ENCODE measurements at places on chromosomes 16 and 17.
A peak's percentile ranks its signal among the peaks of the same experiment; 100 is the strongest.

- H3K4me1 ChIP-seq = no peaks in the 10 kb centered on the region
- H3K36me3 ChIP-seq = no peaks in the 10 kb centered on the region
- H3K4me3 ChIP-seq = no peak overlapping the region
- H3K27me3 ChIP-seq = no peaks in the 10 kb centered on the region
- no peak for DNase-seq
- no peak overlapping the region for H3K27ac ChIP-seq
These were observed 138.7 kb downstream of the SALL1 start for GRCh38 chr16:51012396-51012795.

DNA sequence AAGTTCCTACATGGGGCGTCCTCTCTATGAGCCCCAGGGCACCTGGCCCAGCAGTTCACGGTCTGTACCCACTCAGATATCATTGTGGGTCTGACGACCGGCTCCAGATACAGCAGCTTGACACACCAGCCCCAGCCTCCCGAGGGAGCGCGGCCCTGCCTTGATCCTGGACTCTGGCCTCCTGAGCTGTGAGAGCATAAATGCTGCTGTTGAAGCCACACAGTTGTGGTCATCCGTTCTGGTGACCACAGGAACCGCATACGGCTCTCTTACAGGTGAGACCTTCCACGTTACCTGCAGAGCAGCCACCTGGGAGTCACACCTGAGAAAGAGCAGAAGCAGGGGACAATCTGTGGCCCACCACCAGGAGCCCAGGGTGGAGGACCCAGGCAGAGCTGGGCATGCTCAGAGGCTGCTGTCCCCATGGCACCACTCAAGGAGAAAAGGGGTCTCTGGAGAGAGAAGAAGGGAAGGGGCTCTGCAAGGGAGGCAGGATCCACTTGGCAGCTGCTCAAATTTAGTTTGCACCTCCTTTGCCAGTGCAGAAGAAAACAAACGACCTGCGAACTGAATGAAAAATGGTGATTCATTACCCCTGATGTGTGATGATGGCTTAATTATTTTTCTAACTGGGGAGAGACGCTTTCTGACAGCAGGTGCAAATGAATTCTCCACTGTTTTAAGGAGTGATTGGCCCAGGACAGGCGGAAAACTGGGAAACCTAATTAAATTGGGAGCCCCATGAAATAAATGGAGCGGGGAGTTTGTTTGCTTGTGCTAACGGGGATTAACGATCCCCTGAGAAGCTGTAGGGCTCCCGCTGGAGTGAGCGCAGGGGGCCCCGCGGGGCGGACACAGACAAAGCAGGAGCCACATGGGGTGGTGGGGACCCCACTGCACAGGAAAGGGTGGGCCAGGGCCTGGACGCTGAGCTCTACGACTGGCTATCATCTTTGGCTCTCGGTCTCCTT lies 208.9 kb downstream of the RBFOX3 start:
- H3K4me3 ChIP-seq = no peak overlapping the region
- no peaks in the 10 kb centered on the region for H3K36me3 ChIP-seq
- H3K27ac ChIP-seq = no peak overlapping the region
- no peak for DNase-seq
- peaks cover 2% of the 10 kb centered on the region for H3K4me1 ChIP-seq

DNA sequence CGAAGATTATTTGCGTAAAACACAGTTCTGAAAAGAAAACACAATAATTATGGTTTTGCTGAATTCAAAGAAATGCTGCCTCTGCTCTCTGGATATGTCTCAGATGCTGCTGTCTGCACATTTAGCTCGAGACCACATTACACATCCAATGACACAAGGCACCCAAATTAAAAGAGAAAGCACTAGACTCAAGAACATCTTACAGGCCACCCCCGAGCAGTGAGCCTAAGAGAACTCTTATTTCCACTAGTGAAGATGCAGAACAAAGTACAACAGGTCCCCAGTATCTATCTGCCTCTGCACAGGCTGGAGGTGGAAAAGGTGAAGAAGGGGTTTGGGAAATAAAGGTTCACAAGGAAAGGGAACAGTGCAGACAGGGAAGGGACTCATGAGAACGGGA lies 33.5 kb downstream of the GRB2 start:
- peaks cover 9% of the 10 kb centered on the region for H3K36me3 ChIP-seq
- no peak overlapping the region for H3K4me3 ChIP-seq
- peak overlapping the region; percentile 48 for H3K27ac ChIP-seq
- H3K4me1 ChIP-seq = peaks cover 78% of the 10 kb centered on the region

DNA sequence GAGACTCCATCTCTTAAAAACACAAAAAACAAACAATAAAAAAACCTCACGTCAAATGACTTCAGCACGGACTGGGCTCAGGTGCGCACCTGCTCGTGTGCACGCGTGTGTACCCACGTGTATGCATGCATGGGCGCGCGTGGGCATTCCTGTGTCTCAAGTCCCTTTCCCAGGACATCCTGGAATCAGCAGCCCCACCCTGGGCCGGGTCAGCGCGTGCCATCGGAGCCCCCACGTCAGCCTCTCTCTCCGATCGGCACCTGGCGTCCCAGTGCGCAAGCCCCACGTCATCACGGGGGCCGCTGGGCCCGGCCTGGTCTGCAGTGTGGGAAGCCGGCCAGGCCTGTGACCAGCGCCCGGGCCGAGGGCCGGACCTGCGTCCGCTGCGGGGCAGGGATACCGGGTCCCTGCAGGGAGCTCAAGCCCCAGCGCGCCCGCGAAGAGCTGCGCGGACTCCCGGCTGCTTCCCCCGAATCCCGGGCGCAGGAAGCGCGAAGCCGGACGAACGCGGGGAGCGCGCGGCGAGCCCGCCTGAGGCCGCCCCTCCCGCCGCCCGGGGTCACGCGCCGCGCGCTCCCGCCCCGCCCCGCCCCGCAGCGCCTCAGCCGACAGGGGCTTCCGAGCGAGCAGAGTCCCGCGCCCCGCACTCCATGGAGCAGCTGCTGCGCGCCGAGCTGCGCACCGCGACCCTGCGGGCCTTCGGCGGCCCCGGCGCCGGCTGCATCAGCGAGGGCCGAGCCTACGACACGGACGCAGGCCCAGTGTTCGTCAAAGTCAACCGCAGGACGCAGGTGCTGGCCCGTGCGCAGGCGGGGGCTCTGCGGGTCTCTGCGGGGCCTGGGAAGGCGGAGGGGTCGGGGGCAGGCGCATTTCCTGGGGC lies at the start of gene FN3K:
TSS of gene FN3K (plus strand) at position 629 of the 880 bp plus-strand sequence. CDS start at position 651, 22 bp downstream.
- H3K27ac ChIP-seq = no peak within 1 kb of the TSS
- H3K4me3 ChIP-seq = no peak within 1 kb of the TSS
- H3K4me1 ChIP-seq = no peaks in the 10 kb centered on the region
- no peak for DNase-seq

- no peaks in the 10 kb centered on the region for H3K4me1 ChIP-seq
- no peaks in the 10 kb centered on the region for H3K36me3 ChIP-seq
- DNase-seq = peak; percentile 80
- H3K27ac ChIP-seq = no peak overlapping the region
- no peak overlapping the region for H3K4me3 ChIP-seq
These were observed 62.2 kb downstream of the UTP18 start for GRCh38 chr17:51322390-51323029.

- H3K4me3 ChIP-seq = no peak overlapping the region
- no peaks in the 10 kb centered on the region for H3K27me3 ChIP-seq
- peaks cover 17% of the 10 kb centered on the region for H3K4me1 ChIP-seq
- no peak overlapping the region for H3K27ac ChIP-seq
- DNase-seq = no peak
These were observed 7.1 kb downstream of the NKIRAS2 start for GRCh38 chr17:42026857-42027589.

DNA sequence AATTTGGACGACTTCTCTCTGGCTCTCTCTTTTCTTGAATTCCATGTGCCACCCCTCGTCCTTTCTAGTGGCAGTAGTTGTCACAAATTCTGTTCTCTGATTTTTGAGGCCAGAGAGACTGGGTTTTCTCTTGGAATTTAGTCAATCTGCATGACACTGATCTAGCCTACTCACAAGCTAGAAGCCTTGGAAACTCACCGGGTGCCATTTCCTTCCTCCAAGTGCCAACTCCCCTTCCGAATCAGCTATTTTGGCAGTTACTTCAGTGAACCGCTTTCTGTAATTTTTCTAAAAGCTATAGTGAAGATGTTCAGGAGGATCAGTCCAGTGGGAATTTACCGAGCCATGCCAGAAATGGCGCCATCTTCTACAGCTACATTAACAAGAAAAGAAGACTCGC lies 228.9 kb downstream of the PMP22 start:
- H3K27me3 ChIP-seq = no peaks in the 10 kb centered on the region
- no peaks in the 10 kb centered on the region for H3K36me3 ChIP-seq
- H3K4me3 ChIP-seq = no peak overlapping the region

- no peaks in the 10 kb centered on the region for H3K27me3 ChIP-seq
- H3K27ac ChIP-seq = no peak overlapping the region
These were observed 28.3 kb upstream of the RPTOR start for GRCh38 chr17:80516171-80516932.
